CD8-positive, alpha-beta memory T cell (primary cell): ENCODE measurements at places on chromosomes 13 and 19. TPM values are rescaled to one million over a fixed set of nuclear protein-coding genes. Genes with fewer than 3 reads are reported as not detected.

DNA sequence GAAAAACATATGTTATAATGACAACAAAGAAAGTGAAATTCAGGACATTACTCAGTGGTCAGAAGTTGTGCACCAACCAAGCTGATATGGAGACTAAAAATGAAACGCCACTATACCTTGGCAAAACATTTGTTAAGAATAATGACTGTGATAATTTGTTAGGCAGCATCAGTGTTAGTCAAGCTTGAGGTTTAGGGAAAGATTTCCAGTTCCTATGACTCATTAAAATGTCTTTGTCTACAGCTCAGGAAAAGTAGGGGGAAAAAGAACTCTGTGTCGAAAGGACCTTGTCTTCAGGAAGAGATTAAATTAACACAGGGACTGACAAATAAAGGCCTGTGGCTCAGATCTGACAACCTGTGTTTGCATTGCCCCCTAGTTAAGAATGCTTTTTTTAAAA is 764.1 kb upstream of the SLITRK6 start:
- no peak overlapping the region for H3K4me3 ChIP-seq
- H3K4me1 ChIP-seq, result no peaks in the 10 kb centered on the region

DNA sequence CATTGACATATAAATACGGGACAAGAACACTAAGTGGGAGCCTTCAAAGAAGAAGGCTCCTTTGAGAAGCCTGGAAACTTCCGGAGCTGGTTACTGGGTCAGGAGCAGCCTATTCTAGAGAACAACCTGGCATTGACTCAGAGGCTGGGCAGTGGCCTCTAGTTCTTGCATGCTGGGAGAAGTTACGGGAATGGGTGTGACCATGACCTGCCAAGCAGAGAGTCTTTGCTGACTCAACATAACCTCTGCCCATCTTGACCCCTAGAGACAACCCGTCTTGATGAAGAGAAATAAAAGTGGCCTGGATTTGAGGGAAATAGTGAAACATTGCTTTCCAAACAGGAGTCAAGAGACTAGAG is 21.0 kb downstream of the STARD13 start:
- no peaks in the 10 kb centered on the region for H3K4me1 ChIP-seq
- H3K36me3 ChIP-seq, result no peaks in the 10 kb centered on the region
- H3K27me3 ChIP-seq, result no peaks in the 10 kb centered on the region
- no peak for DNase-seq
- no peak overlapping the region for H3K4me3 ChIP-seq
- H3K27ac ChIP-seq, result no peak overlapping the region

DNA sequence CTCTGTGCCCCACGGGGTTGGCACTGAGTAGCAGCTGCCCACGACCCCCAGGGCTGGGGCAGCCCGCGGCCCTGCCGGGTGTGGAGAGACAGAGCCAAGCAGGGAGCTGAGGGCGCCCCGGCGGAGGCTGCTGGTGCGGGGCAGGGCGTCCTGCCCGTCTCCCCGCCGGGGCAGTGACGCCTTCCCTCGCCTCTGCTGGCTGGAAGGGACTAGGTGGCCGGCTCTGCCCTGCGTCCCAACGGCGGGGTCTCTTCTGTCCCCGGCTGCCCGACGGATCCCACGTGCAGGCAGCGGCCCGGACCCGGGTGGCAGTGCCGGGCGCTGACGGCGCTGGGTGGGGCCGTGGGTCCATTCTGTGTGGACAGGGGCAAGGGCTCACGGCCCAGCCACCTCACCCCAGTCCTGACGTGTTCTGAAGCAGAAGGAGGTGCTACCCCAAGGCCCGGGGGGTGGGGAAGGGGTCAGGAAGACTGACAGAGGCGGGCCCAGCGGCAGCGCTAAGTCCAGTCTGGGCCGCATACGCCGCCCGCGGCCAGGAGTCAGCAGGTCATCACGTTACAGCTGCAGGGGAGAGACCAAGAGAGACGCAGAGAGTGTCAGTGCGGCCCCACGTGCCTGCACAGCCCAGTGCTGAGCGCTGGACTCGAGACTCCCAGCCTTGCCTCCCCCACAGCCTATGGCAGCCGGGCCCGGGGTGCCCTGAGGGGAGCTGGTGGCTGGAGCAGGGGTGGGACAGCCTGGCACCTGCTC is 15.1 kb upstream of the PLPP2 start:
- no peaks in the 10 kb centered on the region for H3K4me1 ChIP-seq
- no peak overlapping the region for H3K27ac ChIP-seq
- H3K36me3 ChIP-seq, result no peaks in the 10 kb centered on the region
- DNase-seq, result no peak
- no peak overlapping the region for H3K4me3 ChIP-seq
- H3K27me3 ChIP-seq, result no peaks in the 10 kb centered on the region

- peaks cover 24% of the 10 kb centered on the region for H3K27me3 ChIP-seq
- no peak overlapping the region for H3K4me3 ChIP-seq
- H3K4me1 ChIP-seq, result no peaks in the 10 kb centered on the region
- H3K36me3 ChIP-seq, result no peaks in the 10 kb centered on the region
- no peak for DNase-seq
- H3K27ac ChIP-seq, result no peak overlapping the region
Observed at GRCh38 chr13:29733147-29733611, 117.2 kb downstream of the UBL3 start.

The CSNK1G2 gene
- total RNA-seq, result 62.1 TPM

DNA sequence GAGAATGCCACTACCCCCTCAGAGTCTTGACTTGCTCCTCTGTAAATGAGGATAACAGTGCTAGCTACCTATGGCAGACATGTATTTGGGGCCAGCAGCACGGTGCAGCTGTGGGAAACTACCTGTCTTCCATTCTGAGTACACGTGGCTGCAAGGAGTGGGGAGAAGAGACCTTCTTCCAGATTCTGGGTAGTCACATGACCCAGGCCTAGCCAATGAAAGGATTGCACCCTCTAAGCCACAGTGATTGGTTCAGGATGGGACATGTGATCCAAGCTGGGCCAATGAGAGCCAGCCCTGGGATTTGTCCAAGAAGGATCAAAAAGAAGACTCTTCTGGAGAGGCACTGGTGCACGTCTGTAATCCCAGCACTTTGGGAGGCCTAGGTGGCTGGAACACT is 5.5 kb downstream of the ZNRF4 start:
- DNase-seq, result no peak
- no peak overlapping the region for H3K4me3 ChIP-seq
- no peaks in the 10 kb centered on the region for H3K4me1 ChIP-seq
- H3K27ac ChIP-seq, result no peak overlapping the region

The ZNF154 gene
- 7.7 TPM for total RNA-seq

GRCh38 chr13:90156390-90156789 is 1191.1 kb upstream of the MIR17HG start:
- no peak overlapping the region for H3K4me3 ChIP-seq
- no peak for DNase-seq
- no peaks in the 10 kb centered on the region for H3K27me3 ChIP-seq
- no peaks in the 10 kb centered on the region for H3K4me1 ChIP-seq
- H3K36me3 ChIP-seq, result no peaks in the 10 kb centered on the region

The PTPRH gene
- total RNA-seq, result not detected
